ENCODE measurements at places on chromosomes 3 and 15.
A peak's percentile ranks its signal among the peaks of the same experiment; 100 is the strongest.

DNA sequence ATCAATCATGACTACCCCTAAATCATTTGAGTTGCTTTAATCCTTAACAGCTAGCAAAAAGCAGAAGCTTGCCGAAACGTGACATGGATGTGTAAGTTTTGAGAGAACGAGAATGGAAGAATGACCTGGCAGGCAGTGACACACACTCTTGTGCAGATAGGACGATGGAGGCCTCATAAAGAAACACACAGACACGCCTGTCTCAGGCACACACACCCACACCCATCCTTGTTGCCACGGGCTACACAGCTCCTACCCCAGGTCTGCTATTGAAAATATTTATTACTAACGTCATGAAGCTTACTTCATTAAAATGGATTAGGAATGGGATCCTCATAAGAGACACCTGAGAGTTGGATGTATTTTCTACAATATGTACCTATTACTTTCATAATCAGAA is 8.5 kb downstream of the MYO5C start:
- DNase-seq = no peak

GRCh38 chr15:78457101-78457500 is 19.1 kb downstream of the IREB2 start:
- peak; percentile 62 for DNase-seq

GRCh38 chr15:70348581-70349344 is 251.0 kb upstream of the TLE3 start:
- no peak for DNase-seq

DNA sequence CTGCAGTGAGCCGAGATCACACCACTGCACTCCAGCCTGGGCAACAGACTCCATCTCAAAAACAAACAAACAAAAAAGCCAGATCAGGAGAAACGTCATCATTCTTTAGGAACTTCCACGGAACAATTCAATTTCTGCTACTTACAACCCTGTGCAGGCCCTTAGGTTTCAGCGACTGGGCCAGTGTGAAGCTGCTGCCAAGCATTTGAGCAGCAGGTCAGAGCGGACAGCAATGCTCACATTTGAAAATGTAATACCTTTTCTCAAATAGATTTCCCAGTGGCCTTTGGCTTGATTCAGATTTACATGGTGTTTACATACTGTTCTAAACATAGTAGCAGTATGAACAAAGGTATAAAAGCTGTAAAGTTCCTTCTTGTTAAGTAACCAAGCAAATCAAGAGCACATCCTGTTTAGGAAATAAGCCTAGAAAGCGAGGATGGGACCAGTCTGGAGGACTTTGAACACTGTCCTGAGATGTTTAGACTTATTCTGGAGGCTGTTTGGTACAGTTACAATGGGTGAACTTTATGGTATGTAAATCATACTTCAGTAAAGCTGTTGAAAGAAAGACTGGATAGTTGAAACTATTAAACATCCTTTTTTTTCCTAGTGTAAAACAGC is 141.2 kb downstream of the HCN4 start:
- DNase-seq = no peak

GRCh38 chr3:9141928-9142289 is 107.5 kb downstream of the SRGAP3 start:
- DNase-seq = no peak
